ENCODE measurements at places on chromosomes 16 and 17. TPM values are rescaled to one million over a fixed set of nuclear protein-coding genes. Genes with fewer than 3 reads are reported as not detected.

- DNase-seq: no peak
Measured at GRCh38 chr16:84323606-84324005, 28.9 kb downstream of the WFDC1 start.

GRCh38 chr16:15980329-15980728 lies 30.9 kb downstream of the ABCC1 start:
- DNase-seq: no peak

DNA sequence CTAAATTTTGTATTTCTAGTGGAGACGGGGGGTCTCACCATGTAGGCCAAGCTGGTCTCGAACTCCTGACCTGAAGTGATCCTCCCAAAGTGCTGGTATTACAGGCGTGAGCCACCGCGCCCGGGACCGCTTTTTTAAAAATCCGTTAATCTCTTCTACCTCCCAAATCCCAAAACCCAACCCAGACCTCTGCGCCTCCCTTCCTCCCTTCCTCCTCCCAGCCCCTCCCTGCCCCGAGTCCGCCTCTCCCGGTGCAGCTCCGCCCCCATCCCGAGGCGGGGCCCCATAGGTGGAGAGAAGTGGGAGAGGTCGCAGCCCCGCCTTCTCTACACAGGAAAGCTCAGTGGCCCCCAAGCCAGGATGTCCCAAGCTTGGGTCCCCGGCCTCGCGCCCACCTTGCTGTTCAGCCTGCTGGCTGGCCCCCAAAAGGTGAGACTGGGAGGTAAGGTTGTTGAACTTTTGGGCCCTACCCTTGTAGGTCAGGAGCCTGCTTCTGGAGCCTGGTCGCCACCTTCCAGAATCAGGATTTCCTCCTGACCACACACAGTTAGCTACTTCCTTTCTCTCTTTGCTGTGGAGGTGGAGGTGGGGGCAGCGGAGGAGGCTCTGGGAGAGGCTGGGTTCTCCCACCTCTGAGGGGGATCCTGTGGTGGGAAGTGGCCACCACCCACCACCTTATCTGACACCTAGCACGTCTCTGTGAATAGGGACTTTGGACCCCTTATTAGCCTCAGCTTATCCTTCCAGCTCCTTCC lies at the start of gene TMEM92:
Gene TMEM92, plus strand, starts transcription at position 325 of the 755 bp plus-strand sequence. Its CDS starts 36 bp downstream, at position 361.
- no peak for DNase-seq

Gene FADS6
- total RNA-seq: not detected

- DNase-seq: no peak
Measured at GRCh38 chr17:9865586-9865985, 39.5 kb downstream of the RCVRN start.

Gene KRT26
- not detected for total RNA-seq

Measured in glutamatergic neuron (in vitro differentiated cells).